Stimulated activated CD8-positive, alpha-beta memory T cell treated with anti-CD3 and anti-CD28 coated beads, Interleukin-7, amount 100 ng/mL, for 24 hours (primary cell): ENCODE measurements at places on chromosomes 3 and 15.

DNA sequence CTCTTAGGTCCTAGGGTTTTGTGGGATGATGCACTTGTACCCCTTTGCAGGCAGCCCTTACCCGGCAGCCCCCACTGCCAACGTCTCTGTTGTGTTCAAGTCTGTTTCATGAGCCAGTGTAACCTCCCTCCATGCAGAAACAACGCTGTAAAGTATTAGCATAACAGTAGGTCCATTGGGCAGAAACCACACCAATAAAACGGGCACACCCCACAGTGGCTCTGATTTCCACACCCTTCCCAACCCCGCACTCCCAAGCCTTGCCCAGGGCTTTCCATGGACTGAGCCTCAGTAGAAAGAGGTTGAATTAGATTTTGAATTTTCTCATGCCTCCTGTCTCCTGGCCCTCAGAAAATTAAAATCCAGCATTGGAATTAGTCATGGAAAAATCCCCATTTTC is 124.5 kb downstream of the CACNA1D start:
- no peak for DNase-seq

DNA sequence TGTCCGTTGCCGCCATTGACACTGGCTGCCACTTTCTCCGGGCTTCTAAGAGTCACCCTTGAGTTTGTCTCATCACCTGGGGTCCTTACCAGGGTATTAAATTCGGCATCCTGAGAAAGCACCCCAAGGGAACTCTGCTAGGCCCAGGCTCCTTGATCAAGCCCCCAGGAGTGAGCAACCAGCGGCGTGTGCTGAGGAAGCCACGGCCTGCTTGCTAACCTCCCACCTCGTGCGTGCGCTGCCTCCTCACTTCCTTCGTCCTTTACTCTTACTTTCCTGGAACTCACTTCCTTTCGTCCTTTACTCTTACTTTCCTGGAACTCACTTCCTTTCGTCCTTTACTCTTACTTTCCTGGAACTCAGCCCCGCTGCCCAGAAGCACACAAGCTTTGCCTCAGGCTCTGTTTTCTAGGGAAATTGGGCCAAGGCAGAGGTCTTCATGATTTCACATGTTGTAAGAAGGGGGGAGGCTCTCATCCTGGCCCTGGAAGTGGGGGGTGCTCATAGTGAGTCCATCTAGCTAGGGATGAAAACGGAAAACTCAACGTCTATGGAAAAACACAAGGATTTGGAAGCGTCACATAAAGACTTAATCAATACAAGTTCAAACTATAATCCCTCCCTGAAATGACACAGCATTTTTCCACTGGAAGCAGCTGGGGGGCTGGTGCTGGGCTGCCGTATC is 36.7 kb upstream of the BDH1 start:
- DNase-seq = no peak

GRCh38 chr3:116000311-116000710 is 377.0 kb downstream of the GAP43 start:
- DNase-seq = no peak

GRCh38 chr15:90691369-90691768 is 25.8 kb upstream of the BLM start:
- no peak for DNase-seq

- DNase-seq = no peak
Measured at GRCh38 chr3:60323651-60324050, 927.6 kb downstream of the FHIT start.

GRCh38 chr3:131348911-131349310 is 32.7 kb upstream of the NUDT16 start:
- DNase-seq = no peak

DNA sequence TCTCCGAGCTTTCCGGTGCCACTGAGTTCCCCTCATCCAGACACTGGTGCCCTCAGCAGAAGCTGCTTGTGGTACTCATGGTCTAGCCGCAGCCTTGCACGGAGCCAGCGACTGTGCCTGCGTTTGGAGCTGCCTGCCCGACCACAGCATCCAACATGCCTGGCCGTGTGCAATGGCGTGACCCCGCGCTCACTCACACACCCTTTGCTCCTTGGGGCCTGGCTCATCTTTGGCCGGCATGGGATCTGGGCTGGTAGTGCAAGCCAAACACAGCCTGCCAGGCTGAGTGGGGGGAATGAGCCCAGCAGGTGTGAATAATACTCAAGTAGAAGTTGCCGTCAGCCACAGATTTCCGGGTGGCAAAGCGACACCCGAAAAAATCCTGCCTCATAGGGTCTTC is 1178.7 kb upstream of the GBE1 start:
- no peak for DNase-seq

DNA sequence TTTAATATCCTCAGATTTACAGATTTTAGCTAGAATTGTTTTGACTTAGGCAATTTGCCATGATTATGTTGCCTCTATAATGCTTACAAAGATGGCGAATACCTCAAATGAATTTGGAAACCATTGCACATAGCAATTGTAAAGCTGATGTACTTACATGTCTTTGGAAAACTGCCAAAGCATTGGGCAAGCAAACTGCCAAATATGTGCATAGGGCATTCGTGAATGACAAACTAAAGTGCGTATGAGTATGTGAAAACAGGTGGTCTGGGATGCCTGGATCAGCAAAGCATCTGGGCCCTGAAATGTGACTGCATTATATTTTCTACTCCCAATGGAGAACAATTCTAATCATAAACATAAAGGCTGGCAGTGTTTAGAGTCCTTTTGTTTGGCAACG is 445.3 kb upstream of the ROBO1 start:
- no peak for DNase-seq
